ENCODE measurements at places on chromosomes 5 and 9.
A peak's percentile ranks its signal among the peaks of the same experiment; 100 is the strongest.

DNA sequence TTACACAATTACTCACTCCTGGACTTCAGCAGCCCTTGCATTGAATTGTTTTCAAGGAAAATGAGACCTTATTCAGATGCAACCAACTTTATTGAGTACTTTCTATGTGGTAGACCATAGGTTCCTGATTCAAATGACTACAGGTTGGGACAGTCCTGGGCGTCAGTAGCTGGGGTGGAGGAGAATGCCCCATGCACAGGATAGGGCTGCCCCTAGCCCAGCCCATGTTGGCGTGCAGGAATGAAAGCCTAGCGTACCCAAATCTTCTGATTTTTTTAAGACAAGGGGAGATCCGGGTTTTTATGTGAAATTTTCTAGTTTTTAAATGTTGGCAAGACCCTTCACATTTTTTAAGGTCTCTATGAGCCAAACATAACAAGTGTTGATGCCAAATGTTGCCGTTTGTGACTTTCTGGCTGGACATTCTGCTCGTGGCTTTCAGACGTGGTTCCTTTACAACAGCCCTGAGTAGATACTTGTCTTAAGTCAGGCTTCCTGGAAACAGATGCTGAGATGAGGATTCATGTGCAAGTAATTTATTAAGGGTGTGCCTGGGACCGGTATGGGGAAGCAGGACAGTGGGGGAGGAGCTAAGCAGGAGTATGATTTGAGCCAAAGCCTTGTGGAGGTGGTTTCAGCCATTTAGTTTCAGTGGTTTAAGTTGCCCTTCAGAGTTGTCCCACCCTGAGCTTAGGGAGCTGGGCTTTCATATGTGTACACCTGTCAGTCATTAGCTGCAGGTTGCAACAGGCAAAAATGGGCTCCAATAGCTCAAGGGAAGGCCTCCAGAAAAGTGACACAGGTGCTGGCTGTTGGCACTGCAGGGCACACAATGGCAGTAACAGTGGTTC, 154.1 kb downstream of the NTRK2 start:
- DNase-seq = no peak

DNA sequence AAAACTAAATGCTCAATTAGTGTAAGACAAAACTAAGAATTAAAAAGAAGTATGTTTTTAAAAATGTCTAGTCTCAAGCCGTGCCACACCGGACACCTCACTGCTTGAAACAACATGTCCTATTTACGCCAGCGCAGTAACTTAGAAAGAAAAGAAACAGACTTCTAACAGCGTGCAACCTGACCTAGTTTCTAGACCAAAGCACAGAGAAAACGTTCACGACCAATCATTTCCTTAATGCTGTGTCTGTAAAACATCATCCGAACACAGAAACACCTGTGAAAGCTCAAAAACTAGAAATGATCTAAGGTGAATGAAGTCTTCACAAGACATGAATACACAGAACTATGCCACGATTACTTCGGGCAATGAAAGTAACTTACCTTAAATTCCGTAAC, 4.0 kb downstream of the BRD9 start:
- DNase-seq = no peak

DNA sequence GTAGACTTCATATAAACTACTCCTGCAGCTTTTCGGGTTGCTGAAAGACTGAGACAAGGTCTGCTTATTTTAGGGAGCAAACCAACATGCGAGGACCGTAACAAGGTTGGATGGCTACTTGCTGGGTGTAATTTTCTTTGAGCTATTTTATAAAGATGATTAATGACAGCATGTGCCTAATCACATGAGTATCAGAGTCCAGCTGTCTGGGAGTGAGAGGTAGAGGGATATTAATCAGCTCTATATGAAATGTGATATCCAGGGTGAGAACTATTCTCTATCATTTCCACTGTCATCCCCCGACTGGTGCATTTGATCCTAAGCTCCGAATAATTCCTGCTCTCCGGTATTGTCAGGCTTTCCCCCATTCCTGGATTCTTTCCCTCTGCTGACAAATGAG, 193.8 kb upstream of the HMHB1 start:
- no peak for DNase-seq

GRCh38 chr9:126587187-126588185, 26.2 kb upstream of the LMX1B start:
- DNase-seq = no peak

- DNase-seq = no peak
Measured at GRCh38 chr5:124025306-124025845, 513.4 kb downstream of the CSNK1G3 start.

GRCh38 chr9:18825656-18826170, 207.3 kb downstream of the SAXO1 start:
- DNase-seq = no peak

DNA sequence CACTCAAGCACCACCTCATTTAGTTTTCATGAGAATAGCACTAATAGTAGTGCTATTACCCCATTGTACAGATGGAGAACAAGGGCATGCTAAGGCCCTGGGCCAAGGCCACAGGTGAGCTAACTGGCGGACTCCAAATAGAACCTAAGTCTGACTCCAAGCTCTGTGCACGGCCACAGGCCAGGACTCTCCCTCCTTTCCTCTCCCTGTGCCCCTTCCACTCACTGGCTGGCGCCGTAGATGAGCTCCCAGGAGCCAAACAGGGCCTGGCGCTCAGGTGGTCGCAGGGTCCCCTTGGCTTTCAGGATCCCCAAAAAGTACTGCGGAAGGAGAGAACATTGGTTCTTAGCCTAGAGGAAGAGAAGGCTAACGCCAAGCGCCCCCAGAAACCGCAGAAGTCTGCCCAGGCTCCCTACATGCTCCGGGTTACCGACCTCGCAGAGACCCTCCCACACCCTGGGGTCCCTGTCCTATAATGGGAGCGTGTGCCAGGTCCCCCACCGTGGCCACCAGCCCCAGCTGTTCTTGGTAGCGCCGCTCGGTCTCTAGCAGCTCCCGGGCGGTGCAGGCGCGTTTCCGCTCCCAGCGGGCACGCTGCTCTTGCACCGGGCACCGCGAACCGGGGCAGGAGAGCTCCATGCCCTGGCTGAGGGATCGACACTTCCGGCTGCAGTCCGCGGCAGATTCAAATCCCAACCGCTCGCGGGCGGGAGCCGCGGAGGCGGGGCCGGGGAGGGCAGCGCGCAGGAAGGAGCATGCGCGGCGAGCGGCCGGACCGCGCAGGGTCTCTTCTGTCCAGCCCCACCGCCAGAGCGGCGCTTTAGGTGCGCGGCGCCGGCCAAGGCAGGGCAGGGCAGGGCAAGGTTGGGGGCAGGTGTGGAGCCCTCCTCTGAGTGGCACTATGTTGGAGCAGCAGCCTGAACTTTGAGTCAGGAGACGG, at the start of gene ARHGEF39:
Gene ARHGEF39, minus strand, starts transcription at position 665 of the 940 bp plus-strand sequence. Its CDS starts 26 bp downstream, at position 639.
- DNase-seq = peak; percentile 83

- no peak for DNase-seq
Measured at GRCh38 chr5:126801992-126802294, 25.0 kb downstream of the LMNB1 start.

GRCh38 chr5:124963236-124963919, 216.9 kb upstream of the ZNF608 start:
- DNase-seq = no peak

DNA sequence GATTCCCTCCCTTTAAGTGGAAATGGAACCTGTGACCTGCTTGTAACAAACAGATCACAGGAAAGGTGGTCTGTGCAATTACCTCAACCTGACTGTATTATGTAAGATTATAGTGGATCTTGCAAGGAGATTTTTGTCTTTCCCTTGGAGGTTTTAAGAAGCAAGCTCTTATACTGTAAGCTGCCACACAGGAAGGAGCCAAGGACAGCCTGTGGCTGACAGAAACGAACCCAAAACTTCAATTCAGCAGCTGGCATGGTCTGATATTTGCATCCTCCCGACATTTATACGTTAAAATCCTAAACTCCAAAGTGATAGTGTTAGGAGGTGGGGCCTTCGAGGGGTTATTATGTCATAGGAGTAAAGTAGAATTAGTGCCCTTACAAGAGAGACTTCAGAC, 711.8 kb upstream of the CTNND2 start:
- DNase-seq = no peak

DNA sequence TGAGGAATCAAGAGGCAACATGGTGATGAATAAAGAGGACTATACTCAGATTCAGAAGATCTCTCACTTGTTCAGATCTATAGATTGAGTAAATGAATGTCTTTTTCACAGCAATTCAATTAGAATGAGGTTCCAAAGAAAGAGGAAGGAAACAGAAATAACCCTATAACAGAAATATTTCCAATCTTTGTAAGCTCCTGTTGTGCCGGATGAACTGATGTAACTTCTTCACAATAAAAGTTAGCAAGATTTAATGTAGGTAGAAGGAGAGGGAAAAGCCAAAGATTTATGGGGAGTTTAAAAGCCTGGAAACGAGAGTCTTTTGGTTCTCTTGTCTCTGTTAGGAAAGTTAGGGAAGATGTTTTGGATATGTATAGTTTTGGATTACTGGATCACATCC, 92.1 kb downstream of the PBX3 start:
- no peak for DNase-seq

DNA sequence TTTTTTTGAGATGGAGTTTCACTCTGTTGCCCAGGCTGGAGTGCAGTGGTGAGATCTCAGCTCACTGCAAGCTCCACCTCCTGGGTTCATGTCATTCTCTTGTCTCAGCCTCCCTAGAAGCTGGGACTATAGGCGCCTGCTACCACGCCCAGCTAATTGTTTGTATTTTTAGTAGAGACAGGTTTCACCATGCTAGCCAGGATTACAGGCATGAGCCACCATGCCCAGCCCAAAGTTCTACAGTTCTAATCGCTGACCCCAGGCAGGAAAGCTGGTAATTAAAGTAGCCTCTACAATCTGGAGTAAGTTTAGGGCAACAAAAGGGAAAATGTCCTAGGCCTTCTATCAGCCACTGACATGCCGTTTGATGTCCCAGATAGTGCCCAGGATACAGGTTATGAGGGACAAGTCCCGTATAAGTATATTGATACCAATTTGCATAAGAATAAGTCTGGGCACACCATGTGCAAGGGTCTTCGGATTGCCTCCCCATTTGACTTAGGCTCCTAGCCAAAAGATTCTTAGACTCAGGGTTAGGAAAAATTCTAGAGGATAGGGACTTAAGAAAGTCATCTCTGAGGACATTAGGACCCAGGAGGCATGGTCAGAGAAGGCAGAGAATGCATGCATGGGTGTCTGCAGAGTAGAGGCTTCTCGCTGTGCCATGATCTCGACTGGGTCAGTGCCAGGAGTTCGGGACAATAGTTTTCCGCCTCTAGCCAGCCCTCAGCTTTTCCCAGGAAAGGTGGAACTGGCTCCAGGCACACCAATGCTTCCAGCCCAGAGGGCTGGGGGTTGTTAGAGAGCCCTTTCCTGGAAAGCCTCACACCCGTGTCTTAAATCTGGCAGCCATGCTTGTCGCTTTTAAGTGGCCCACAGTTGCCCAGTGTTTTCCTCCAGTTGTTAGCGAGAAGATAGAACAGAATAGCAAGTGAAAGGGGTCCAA, 1111.1 kb downstream of the TAF11L14 start:
- DNase-seq = peak; percentile 24

DNA sequence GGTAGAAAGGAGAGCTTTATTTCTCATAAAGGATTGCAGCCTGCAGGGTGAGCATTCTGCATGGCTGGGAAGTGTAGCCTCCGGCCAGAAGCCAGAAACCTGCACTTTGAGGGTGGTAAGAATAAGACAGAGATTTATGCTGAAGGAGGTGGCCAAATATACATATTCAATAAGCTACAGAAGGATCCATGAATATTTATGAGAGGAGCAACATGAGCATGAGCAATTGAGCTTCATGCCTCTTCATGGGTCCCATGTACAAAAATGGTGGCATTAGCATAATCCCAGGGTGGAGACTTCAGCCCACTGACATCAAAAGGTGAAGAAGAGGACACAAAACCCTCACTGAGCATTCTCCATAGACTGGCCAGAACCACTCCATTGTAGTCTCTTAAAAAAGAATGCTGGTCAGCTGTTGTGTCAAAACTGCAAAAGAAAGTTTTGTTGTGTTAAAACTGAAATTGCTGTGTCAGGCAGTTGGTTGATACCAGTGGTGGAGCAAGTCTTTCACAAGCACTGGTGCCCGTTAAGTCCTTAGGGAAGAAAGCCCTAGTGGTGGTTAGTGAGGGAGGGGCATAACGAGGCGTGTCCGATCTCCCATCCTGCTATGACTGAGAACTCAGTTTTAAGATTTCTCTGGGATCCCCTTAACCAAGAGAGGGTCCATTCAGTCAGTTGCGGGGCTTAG, 160.8 kb upstream of the MAP1B start:
- DNase-seq = no peak

GRCh38 chr9:109624896-109625295, 126.8 kb upstream of the PTPN3 start:
- no peak for DNase-seq

- no peak for DNase-seq
Measured at GRCh38 chr9:128107468-128108268, 19.9 kb downstream of the PTGES2 start.

DNA sequence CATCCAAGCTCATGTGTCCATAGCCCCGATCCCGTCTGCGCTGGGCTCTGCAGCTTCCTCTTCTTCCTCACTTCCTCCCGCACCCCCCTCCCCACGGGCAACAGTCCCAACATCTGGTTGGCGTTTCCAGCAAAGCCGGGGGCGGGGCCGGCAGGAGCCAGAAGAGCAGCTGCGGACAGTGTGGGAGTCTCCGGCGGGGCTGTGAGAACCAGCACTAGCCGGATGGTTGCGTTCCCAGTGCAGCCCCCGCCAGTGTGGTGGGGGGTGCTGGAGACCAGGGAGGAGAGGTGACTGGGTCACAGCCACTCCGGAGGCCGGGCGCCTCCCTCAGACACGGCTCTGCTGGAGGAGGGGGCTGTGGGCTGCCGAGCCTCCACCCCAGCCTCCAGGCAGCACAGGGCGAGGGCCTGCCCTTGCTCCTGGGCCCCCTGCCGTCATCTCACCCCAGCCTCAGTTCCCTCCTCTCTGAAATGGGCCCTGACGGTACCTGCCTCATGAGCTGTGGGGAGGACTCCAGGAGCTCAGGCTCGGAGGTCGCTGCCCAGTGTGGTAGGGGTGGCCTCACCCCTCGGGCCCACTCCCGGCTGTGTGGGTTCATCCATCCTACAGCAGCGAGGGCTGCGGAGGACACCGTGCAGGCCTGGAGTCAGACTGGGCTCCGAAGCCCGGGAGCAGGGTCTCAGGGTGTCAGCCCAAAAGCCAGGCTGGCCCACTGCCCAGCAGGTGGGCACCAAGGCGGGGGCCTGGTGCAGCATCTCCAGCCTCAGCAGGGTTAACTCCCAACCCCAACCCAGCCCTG, 41.5 kb upstream of the NOTCH1 start:
- no peak for DNase-seq

DNA sequence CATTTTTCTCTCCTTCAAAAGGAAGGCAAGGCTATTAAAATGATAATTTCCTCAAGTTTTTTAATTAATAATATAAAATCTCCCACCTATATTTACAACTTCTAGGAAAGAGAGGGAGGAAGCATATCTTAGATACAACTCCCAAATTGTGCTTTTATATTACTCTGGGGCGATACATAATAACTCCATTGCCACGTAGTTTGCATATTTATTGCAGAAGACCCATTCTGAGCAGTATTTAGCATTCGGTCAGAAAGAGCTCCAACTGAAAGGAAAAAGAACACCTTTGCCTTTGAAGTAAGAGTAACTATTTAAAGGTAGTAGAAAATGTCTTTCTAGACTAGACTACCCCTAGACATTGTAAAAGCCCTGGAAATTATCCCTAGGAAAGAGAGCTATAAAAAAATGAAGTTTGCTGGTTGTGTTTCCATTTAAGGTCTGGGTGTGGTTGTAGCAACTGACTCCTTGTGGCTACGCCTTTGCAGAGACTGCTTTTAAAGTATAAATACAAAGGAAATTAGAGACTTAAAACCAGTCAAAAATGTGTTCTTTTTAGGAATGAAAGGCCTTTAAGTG, 566.1 kb downstream of the ZNF608 start:
- DNase-seq = no peak

GRCh38 chr5:102873379-102873932, 118.4 kb downstream of the PAM start:
- no peak for DNase-seq

Measured in activated CD4-positive, alpha-beta T cell treated with anti-CD3 and anti-CD28 coated beads for 48 hours (primary cell).